ENCODE measurements at places on chromosomes 13 and 19. TPM values are rescaled to one million over a fixed set of nuclear protein-coding genes. Genes with fewer than 3 reads are reported as not detected.

GRCh38 chr13:35343417-35343816 lies 133.1 kb downstream of the MAB21L1 start:
- DNase-seq = no peak

DNA sequence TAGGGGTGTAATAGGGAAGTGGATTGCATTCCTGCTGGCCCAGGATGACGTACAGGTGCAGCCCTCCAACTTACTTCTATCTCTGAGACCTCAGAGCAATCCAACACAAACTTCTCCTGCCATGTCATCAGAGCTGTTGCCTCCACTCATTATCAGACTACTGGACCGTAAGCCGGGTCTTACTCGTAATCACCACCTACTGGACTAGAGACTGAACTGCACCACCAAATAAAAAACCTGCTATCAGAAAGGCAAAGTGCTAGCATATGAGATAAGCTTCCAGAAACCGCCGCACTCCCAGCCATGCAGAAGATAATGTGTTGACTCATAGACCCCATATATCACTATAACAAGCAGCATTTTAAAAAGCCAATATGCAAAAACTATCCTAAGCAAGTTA lies 102.0 kb downstream of the SLITRK1 start:
- peak; percentile 7 for DNase-seq

DNA sequence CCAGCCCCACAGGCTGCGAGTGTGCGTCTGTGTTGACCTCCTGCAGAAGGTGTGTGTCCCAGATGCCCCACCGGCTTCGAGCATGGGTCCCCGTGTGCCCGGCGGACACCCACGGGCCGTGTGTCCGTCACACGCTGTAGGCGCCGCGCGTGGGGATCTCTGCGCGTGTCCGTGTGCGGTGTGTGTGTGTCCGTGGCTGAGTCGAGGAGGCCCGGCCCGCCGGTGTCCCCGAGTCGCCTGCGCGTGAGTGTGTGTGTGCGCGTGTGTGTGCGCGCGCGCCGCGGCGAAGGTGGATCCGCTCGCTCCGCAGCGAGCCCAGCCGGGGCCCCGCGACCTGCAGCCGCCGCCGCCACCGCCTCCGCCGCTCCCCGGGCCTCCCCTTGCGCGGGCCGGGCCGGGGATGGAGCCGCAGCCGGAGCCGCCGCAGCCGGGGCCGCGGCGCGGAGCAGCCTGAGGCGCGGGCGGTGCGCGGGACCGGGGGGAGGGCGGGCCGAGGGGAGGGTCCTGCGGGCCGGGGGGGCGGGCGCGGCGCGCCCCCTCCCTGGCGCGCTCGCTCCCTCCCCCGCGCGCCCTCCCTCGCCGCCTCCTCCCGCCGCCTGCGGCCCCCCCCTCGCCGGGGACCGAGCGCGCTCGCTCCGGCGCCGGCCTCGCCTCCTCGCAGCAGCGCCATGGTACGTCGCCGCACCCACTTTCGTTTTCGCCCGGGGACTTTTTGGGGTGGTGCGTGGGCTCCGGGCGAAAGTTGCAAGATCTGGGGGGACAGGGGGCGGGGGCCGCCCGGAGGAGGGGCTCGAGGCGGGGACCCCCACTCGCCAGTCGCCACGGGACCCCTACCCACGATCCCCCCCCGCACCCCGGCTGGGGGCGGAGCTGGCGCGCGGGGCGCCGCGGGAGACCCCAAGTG lies 7.1 kb upstream of the NFIC start:
- no peak for DNase-seq

- DNase-seq = no peak
Observed at GRCh38 chr19:940591-941291, 14.9 kb downstream of the ARID3A start.

DNA sequence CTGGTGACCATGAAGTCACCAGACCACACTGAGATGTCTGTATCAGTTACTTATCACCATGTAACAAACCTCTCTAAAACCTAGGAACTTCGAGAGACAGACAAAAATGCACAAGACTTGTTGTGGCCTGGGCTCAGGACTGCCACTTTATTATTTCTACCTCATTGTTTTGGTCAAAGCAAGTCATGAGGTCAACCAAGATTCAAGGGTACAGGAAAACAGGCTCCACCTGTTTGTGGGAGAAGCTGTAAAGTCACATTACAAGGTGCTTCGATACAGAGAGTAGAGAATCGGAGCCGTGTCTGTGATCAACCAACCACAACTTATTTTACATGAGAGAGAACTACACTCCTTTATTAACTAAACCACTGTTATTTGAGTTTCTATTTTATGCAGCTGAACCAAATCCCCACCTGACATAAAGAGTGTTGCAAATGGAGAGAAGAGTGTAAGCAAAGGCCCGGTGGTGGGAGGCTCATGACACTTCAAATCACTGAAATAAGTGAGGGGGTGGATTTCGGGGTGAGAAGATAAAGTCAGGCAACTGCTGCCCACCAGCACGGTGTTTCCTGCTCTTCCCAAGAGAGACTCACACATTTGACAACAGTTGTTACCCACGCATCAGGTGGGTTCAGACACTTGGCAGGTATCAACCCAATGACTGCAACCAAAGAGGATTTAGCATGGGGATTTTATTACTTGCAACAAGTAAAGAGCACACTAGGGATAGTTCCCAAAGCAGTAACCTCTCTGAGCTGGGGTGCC lies 39.0 kb upstream of the IGSF23 start:
- no peak for DNase-seq

GRCh38 chr13:85864963-85865530 lies 65.8 kb upstream of the SLITRK6 start:
- DNase-seq = no peak

GRCh38 chr13:45333977-45334922 lies 6.7 kb downstream of the TPT1 start:
- DNase-seq = no peak

DNA sequence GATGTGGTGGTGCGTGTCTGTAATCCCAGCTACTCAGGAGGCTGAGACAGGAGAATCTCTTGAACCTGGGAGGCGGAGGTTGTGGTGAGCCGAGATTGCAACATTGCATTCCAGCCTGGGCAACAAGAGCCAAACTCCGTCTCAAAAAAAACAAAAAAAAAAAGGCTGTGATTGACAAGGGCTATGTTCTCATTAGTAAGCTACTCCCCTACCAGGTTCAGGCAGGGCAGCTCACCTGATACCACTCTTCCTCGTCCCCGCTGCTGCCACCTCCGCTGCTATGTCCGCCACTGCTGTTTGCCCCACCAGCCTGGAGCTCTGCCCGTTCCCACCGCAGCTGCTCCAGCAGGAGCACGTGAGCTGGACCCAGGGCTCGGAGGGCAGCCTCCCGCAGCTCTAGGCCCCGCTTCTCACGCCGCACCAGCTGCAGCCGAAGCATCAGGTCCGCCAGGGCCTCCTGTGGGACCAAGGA lies 9.4 kb downstream of the USHBP1 start:
- DNase-seq = no peak

DNA sequence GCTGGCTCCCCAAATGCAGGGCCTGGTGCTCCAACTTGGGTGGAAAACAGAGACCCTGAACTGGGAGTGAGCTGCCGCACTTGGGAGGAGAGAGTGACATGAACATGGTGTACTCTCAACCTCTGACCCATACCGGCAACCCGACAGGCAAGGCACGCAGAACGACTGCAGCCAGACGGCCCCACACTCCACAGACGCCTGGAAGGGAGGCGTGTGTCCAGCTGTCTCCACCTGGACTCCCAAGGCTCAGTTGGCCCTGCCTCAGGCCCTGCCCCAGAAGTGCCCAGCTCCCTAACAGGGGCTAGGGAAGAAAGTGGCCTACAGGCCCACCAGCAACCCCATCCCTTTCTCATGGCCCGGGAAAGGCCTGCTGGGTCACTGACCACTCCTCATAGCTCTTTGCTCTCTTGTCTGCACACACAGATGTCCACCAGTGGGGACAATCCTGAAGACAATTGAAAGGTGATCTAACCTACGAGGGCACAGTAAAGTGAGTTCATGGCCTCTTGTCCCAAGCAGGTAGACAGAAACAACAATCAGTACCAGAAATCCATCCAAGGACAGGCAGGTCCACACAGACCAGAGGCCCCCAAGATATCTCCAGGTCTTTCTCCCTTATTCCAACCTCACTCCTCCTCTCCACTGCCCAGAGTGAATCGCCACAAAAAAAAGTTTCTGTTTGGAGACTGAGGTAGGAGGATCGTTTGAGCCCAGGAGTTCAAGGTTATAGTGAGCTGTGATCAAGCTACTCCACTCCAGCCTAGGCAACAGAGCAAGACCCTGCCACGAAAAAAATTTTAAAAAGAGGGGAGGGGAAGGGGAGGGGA lies 28.2 kb downstream of the ELL start:
- DNase-seq = no peak

DNA sequence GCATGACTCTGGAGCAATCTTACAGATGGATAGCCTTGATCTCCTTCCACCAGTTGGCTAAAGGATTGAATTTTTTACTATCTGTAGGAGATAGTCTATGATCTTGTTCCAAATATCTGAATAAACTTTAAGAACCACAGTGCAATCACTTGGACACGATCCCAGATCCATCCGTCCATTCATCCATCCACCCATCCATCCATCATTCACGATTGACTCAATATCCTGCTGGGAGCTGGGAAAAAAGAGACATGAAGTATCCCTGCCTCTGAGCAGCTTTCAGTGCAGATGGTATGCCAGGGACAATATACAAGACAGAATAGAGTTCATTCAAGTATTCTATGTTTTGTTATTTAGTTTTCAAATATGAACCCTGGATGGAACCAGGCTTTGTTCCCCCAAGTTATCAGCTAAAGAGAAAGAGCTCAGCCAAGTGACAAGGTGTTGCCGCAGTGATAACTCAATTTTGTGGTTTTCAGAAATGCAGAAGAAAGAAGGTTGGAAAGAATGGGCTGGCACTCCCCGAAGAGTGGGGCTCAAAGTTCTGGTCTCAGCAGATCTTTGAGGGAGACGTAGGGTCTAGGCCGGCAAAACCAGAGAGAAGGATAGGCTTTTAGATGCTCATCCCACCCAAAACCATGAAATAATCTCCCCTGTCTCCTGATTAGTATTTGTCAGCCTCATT lies 66.3 kb downstream of the IRS2 start:
- no peak for DNase-seq

DNA sequence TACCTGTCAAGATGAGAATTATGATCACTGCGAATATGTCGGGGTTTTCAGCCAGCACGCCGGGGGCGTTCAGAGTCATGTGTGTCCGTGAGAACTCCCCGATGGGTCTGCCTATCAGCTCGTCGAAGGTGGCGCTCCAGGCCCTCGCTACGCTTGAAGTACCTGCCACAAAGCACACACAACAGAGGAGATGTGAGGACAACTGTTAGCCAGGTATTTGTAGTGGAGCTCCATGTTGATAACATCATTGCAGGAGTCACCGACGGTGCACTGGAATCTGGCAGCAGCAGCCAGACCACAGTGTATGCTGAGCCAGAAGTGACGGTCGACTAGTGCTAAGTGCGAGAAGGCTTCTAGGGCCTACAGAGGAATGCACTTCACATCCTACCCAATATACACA lies 62.7 kb downstream of the SLC7A1 start:
- no peak for DNase-seq

DNA sequence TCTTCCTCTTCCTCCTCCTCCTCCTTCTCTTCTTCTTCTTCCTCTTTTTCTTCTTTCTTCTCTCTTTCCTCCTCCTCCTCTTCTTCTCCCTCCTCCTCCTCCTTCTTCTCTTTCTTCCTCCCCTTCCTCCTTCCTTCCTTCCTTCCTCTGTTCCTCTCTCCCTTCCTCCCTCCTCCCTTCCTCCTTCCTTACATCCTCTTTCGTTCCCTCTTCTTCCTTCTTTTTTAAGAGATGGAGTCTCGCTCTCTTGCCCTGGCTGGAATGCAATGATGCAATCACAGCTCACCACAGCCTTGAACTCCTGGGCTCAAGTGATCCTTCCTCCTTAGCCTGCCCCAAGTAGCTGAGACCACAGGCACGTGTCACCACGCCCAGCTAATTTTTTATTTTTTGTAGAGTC lies 13.2 kb downstream of the EHD2 start:
- no peak for DNase-seq

- no peak for DNase-seq
Observed at GRCh38 chr13:23567906-23568460, 2.2 kb upstream of the TNFRSF19 start.

DNA sequence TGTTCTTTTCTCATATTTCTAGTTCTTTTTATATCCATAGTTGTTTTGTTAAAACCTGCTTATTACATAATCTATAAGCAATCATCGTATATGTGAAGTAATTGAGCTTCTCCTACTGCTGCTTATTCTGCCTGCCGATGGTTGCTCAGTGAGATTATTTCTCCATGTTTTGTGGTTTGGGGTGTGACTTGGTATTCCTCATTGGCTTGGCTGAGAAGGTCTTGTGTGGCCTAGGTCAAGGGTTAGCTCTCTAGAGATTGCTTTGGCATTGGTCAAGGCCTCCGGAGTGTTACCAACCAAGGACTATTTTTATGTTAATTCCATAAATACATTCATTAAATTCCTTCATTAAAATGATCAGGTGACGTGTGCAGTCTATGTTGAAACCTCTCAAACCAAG lies 302.8 kb downstream of the MYO16 start:
- no peak for DNase-seq

GRCh38 chr19:7869910-7870511 lies 4.2 kb downstream of the PRR36 start:
- no peak for DNase-seq

Gene CAMSAP3
- 1.7 TPM for total RNA-seq

Gene TMEM255B
- 26.3 TPM for total RNA-seq

Gene PBX4
- 8.3 TPM for total RNA-seq

Gene SYNGR4
- total RNA-seq = 0.39 TPM

Gene PDE4C
- total RNA-seq = 0.98 TPM

Gene RPS16
- total RNA-seq = 27,832 TPM

Gene LSR
- 64.7 TPM for total RNA-seq

Gene FBN3
- 0.10 TPM for total RNA-seq

Gene APOE
- total RNA-seq = 780 TPM

Gene C19orf38
- total RNA-seq = not detected

Gene DIAPH3
- 15.4 TPM for total RNA-seq

Gene KCNK6
- 17.2 TPM for total RNA-seq

Gene CYP4F11
- total RNA-seq = 0.21 TPM

Measured in Panc1 (cell line).